ENCODE measurements at places on chromosomes 4 and X. TPM values are rescaled to one million over a fixed set of nuclear protein-coding genes. Genes with fewer than 3 reads are reported as not detected.

DNA sequence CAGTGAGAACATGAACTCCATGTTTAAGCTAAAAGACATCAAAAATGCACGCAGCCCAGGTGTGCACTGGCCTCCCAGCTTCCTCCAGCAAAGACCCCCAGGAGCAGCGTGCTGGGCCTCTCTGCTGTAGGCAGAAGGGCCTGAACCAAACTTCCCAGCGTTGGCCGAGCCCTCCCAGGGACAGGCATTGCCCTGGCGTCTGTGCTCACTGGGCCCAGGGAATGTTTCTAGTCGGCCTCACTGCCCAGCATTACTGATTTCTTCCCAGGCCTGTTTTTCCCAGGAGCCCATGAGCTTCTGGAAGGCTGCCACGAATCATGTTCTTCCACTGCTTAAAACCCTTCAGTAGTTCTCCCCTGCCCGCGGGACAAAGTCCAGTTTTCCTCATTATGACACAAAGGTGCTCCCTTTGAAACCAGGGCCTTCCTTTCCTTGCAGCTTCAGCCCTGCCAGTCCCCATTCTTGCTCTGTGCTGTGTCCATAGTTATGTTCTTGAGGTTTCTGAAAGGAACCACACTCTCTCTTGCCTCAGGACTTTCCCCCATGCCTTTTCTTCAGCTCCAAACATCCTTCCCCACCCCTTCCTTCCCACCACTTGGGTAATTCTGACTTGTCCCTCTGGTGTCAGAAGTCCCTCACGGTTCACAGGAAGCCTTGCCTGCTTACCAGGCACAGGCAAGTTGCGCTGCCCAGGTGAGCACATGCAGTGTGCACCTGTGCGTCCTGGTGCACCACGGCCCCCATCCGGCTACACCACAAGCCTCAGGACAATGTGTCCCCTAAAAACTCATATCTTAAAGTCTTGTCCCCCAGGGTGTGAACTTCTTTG lies 93.4 kb upstream of the ENPP6 start:
- H3K4me3 ChIP-seq, result no peak overlapping the region
- H3K27ac ChIP-seq, result no peak overlapping the region
- peaks cover 5% of the 10 kb centered on the region for H3K36me3 ChIP-seq
- H3K4me1 ChIP-seq, result peaks cover 3% of the 10 kb centered on the region
- DNase-seq, result no peak

DNA sequence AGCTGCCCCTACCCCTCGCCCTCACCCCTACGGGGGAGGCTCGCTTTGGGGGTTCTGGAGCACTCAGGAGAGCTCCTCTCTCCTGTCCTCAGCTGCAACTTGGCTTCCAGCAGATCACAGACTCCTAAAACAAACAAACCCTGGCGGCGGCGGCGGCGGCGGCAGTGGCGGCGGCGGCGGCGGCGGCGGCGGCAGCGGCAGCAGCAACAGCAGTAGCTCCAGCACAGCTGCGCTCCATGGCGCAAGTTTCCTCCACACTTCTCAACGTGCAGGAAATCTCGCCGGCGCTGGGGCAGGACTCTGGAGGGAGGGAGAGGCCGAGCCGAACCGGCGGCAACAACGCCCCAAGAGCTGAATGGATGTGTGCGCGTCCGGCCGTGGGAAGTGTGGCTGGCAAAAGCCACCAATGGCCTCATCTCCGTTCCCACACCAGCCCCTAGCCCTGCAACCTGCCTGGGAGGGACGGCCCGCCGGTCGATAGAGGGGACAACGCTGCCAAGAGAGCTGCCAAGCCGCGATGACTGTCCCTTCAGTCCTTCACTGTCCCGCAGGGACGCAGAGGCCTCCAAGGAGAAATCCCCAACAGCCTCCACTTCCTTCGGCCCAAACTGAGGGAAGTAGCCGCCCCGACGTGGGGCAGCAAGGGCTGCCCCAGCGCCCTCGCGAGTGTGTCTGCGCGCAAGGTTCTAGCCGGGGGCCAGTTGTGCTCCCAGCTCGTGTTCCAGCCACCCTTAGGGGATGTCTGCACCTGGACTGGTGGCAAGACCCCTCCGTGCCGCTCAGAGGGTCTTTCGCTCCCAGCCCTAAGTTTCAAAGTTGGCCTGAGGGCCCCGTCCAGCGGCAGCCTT lies 775 bp downstream of the SHROOM4 start:
- peaks cover 4% of the 10 kb centered on the region for H3K4me1 ChIP-seq
- DNase-seq, result peak; percentile 35
- H3K27me3 ChIP-seq, result peaks cover 1% of the 10 kb centered on the region
- peak overlapping the region; percentile 89 for H3K4me3 ChIP-seq
- H3K27ac ChIP-seq, result no peak overlapping the region

DNA sequence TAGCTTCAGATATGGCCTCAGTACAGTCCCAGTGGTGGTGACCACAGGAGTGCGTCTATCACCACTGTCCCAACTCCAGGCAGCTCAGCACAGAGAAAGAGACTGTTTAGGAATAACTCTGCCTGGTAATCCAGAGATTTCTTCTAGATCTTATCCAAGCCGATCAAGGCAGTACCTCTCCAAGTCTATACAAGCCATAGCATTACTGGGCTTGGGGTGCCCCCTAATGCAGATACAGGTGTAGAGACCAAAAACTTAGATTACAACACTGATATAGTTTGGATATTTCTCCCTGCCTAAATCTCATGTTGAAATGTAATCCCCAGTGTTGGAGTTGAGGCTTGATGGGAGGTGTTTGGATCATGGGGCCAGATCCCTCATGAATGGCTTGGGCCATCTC lies 100.9 kb downstream of the PTCHD1 start:
- H3K27ac ChIP-seq, result no peak overlapping the region
- H3K4me1 ChIP-seq, result peaks cover 3% of the 10 kb centered on the region
- no peak for DNase-seq
- H3K36me3 ChIP-seq, result no peaks in the 10 kb centered on the region

GRCh38 chrX:100328351-100328750 lies 81.7 kb downstream of the PCDH19 start:
- no peaks in the 10 kb centered on the region for H3K36me3 ChIP-seq
- no peaks in the 10 kb centered on the region for H3K27me3 ChIP-seq
- DNase-seq, result no peak
- no peak overlapping the region for H3K27ac ChIP-seq

- H3K27ac ChIP-seq, result no peak overlapping the region
- no peak overlapping the region for H3K4me3 ChIP-seq
- peaks cover 2% of the 10 kb centered on the region for H3K27me3 ChIP-seq
- H3K4me1 ChIP-seq, result peaks cover 24% of the 10 kb centered on the region
- no peaks in the 10 kb centered on the region for H3K36me3 ChIP-seq
Measured at GRCh38 chrX:39852491-39852890, 245.3 kb downstream of the BCOR start.

DNA sequence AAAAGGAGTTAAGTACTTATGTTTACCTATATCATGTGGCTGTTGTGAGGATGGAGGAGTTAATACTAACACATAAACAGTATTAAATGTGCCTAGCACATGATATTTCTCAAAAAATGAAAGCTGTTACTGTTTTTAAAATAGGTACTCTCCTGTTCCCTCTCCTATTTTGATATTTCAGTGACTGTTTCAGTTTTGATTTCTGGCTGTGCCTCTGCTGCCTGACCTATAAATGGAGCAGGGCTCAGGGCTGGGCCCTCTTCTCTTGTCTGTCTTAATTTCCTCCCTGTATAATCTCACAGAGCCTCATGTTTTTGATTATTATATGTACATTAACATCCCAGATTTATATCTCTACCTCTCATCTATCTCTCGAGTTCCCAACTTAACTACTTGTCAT lies 93.3 kb downstream of the UGT8 start:
- no peaks in the 10 kb centered on the region for H3K4me1 ChIP-seq
- DNase-seq, result no peak
- no peak overlapping the region for H3K27ac ChIP-seq
- H3K27me3 ChIP-seq, result no peaks in the 10 kb centered on the region
- no peaks in the 10 kb centered on the region for H3K36me3 ChIP-seq
- no peak overlapping the region for H3K4me3 ChIP-seq

DNA sequence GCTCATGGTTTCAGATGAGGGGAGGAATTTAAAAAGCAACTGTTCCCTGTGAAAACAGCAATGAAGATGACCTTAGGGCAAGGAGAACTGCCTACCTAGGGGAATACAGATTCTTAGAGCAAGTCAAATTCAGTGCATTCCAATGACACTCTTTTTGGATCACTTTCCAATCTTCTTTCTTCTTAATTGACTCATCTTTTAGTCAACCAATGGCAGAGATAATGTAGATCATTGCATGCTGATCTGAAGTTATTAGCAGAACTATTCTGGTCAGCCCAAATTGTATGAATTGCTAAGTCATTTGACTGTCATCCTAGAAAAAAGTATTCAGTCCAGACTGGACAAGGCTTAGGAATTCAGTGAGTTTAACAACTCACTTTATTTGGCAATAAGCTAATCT lies 12.6 kb upstream of the NR3C2 start:
- H3K36me3 ChIP-seq, result no peaks in the 10 kb centered on the region
- H3K27ac ChIP-seq, result no peak overlapping the region
- H3K4me1 ChIP-seq, result no peaks in the 10 kb centered on the region
- peaks cover 1% of the 10 kb centered on the region for H3K27me3 ChIP-seq
- no peak overlapping the region for H3K4me3 ChIP-seq

GRCh38 chr4:41549478-41549877 lies 11.5 kb downstream of the LIMCH1 start:
- no peak overlapping the region for H3K4me3 ChIP-seq
- no peak for DNase-seq

DNA sequence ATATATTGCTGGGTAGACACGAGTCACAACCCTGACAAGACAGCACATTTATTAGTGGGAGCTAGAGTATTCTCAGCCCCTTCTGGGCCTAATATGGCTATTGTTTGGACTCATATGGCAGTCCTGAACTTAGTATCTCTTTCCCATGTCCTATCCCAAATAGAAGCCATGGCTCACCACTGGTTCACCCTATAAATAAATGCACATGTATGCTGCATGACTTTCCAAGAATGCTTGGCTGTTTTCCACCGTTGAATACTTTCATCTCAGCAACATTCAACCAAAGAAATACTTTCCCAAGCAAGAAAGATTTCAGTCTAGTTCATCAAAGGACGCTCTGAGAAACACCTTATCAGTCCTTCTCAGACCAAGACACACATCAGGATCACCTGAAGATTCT lies 36.7 kb downstream of the SMPX start:
- no peak overlapping the region for H3K4me3 ChIP-seq
- no peaks in the 10 kb centered on the region for H3K4me1 ChIP-seq
- no peak for DNase-seq
- H3K27ac ChIP-seq, result no peak overlapping the region
- no peaks in the 10 kb centered on the region for H3K36me3 ChIP-seq
- no peaks in the 10 kb centered on the region for H3K27me3 ChIP-seq

DNA sequence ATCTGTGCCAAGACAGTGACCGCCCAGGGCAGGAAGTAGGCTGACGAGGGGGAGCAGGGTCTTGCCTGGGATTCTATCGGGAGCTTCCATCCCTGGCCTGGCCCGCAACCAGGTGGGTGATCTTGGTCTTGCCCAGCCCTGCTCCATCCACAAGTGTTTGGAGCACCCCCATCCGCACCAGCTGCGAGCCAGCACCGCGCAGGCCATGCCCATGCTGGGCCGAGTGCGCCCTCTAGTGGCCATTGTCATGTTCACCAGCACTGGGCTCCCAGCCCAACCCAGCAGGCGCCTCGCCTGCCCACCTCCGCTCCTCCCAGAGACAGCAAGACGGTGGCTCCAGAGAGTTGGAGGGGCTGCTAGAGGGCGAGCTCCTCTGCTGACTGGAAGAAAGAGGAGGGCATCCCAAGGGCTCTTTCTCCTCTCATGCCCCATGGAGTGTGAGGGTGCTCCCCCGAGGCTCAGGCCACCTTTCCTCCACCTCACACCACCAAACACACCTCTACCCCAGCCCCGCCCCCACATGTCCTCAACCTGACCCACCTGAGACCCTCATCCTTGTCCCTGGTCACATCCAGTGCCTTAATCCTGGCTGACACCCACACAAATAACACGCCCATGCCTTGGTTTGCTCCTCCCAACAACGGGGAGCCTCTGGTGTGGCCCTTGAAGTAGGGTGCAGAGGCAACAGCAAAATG lies 9.8 kb upstream of the ATP2B3 start:
- no peaks in the 10 kb centered on the region for H3K4me1 ChIP-seq
- H3K27ac ChIP-seq, result peak overlapping the region; percentile 72
- H3K36me3 ChIP-seq, result no peaks in the 10 kb centered on the region
- no peaks in the 10 kb centered on the region for H3K27me3 ChIP-seq

Gene COX7B2
- total RNA-seq, result not detected

Gene TRIM75
- total RNA-seq, result not detected

Gene MAML3
- total RNA-seq, result 31.0 TPM

Gene FDCSP
- not detected for total RNA-seq

Gene SPANXA2
- total RNA-seq, result not detected

Gene GAGE10
- not detected for total RNA-seq

Gene KIAA1210
- total RNA-seq, result not detected

Gene KDR
- total RNA-seq, result 924 TPM

Gene PCDH10
- 10.8 TPM for total RNA-seq

Gene WAS
- 2.7 TPM for total RNA-seq

Measured in endothelial cell (in vitro differentiated cells).